NCI-H1436 treated with DMSO at 0.1 percent for 48 hours (cell line): ENCODE measurements at places on chromosomes 12 and 14.
A peak's percentile ranks its signal among the peaks of the same experiment; 100 is the strongest.

- DNase-seq, result no peak
Observed at GRCh38 chr14:53444677-53445312, 291.7 kb upstream of the DDHD1 start.

GRCh38 chr14:37122919-37123639, 49.3 kb downstream of the SLC25A21 start:
- DNase-seq, result no peak

DNA sequence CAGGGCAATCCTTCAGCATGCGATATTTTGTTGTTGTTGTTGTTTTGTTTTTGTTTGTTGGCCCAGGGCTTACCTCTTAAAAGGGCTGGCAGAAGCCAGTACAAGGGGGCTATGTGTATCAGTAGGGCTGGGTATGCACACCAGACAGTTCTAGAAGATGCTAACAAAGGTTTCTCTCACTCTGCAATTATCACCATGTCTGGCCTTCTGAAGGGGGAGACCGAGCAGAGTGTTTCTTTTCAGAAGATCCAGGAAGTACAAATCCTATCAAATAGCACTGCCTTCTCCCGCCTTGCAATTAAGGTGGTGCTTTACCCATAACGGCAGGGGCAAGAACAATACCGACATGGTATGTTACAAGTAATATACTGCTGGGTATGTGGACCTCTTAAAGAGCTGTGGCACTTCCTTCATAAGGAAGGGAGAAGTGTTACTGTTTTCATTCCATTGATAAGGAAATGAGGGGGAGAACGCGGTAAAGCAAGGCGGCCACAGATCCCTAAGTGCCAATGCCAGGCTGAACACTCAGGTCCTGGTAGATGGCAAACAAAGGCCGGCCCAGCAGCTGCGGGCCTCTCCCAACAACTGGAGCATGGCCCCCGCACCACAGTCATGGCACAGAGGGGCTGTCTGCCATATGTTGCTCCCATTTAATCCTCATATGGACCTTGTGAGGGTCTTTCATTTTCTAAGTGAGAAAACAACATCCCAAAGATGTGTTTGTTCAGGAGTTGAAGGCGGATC, 19.2 kb upstream of the CACNA2D4 start:
- peak; percentile 20 for DNase-seq

- no peak for DNase-seq
Observed at GRCh38 chr12:98644433-98644711, 216 bp downstream of the IKBIP start.

- no peak for DNase-seq
Observed at GRCh38 chr12:2341051-2341751, 288.4 kb downstream of the CACNA1C start.

DNA sequence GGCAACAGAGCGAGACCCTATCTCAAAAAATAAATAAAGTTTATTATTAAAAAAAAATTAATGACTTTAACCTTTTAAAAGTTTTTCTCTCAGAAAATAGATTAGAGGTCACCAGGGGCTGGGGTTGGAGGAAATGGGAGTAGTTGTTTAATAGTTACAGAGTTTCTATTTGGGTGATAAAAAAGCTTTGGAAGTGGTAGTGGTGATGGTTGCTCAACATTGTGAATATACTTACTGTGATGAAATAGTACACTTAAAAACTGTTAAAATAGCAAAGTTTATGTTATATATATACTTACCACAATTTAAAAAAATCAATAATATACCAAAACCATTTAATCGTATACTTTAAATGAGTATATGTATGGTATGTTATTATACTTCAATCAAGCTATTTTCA, 59.6 kb downstream of the ARL6IP4 start:
- no peak for DNase-seq

DNA sequence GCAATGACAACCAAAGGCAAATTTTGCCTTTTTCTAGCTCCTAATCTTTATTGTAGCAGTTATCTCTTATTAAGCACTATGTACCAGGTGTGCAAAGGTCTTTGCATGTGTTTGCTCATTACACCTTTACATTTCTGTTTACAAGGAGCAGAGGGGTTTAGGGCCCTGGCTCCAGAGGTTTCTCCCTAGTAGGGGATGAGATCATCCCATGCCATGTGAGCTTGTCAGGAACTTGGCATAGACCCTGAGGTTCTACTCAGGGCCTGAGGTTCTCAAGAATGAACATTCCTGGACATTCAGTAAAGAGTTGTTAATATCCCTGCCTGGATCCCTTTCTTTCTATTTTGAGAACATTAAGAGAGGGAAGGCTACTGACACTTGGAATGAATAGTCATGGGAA, 292.0 kb downstream of the RPAP3 start:
- DNase-seq, result no peak

- DNase-seq, result no peak
Observed at GRCh38 chr12:12428961-12429657, 72.2 kb downstream of the BORCS5 start.

- no peak for DNase-seq
Observed at GRCh38 chr14:37037636-37038387, 134.6 kb downstream of the SLC25A21 start.

DNA sequence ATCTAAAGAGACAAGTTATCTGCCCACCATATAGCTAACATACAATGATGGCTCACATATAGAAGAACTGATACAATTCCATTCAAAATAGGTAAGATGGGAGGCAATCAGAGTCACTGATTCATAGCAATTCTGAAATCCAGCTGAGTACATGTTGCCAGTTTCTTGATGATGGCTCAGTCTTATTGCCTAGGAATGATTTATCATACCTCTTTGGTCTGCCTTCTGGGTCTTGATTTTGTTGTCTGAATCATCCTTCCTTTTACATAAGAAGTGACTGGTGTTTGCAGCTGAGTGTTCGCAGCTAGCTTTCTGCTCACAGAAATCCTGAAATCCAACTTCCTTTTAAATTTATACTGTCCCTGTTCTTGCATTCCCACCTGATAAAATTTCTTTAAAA, 463.2 kb upstream of the MGAT4C start:
- DNase-seq, result no peak

DNA sequence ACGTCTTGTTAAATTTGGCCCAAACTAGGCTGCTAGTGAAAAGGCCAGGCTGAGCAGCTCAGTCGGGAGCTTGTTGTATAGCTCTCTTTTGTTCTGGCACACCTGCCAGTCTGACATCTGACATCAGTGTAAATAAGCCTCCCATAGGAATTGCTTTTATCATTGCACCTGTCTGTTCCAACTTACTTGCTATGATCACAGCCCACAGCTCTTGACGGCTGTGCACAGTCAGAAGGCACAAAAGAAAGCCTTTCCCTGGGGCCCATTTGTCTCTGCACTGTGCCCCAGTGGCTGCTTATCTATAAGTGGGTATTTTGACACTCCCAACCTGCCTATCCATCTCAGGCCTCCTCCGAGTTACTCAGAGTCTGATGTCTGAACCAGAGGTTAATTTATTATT, 324.5 kb downstream of the NUAK1 start:
- DNase-seq, result peak; percentile 99

GRCh38 chr14:97916669-97917568, 1119.7 kb downstream of the VRK1 start:
- DNase-seq, result no peak

- no peak for DNase-seq
Observed at GRCh38 chr12:123614531-123614930, 12.6 kb downstream of the DDX55 start.

GRCh38 chr14:105902131-105902898, 375.9 kb downstream of the TMEM121 start:
- no peak for DNase-seq

DNA sequence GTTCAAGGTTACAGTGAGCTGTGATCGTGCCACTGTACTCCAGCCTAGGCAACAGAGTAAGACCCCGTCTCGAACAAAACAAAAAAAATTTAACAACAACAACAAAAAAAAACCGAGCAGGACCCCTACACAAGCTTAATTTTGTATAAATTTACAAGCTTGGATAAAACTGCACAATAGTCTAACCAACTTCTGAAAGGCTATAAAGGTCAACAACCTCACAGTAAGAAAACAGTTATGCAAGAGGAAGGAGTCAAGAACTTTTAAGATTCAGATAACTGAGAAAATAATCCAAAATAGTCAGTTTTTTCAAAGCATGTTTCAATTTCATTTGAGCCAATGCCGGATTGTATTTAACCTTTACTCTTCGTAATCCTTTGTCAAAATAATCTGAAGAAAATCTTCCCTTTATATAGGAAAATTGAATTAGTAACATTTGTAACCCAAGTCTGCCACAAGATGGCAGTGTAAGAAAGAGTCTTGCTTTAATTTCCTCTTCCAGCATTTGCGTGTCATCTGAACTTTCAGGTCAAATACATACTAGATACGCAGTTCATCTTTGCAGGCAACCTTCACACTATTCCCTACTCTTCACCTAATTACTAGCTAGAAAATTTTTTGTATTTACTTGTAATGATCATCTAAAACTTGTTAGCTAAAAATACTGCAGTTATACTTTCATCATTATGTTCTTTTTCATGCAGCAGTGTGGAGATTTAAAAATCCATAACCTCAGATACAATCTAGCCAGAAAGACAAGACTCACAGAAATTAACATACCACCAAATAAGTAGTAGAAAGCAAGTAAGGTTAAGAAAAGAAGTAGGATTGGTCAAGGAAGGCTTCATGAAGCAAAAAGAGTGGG, 5.8 kb downstream of the CCNB1IP1 start:
- DNase-seq, result no peak

GRCh38 chr14:28661171-28661772, 105.3 kb upstream of the FOXG1 start:
- DNase-seq, result no peak

DNA sequence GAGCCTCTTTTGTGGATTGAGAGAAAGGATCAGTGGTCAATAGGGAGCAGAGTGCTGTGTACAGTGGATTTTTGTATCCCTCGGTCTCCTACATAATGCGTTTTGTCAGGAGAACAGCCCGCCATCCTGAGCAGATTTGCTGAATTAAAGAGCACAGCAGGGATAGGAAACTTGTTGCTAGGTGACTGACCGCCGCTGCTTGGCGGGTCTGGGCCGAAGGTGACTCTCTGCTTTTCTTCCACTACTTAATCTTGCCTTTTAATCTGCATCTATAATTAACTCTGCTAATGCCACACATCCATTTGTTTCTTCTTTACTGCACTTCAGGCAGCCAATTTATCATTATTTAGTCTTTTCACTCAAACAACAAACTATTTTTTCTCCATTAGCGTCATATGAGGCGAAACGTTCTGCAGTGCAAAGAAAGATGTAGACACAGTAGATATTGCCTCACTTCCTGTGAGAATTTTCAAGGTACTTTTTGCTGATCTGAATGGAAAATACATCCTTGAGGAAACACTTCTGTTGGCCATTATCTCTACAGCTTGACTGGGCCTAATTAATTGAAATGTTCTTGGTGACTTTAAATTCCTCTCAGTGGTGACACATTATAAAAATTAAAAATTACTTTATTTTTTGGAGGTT, 108.0 kb downstream of the PPM1A start:
- DNase-seq, result peak; percentile 24

DNA sequence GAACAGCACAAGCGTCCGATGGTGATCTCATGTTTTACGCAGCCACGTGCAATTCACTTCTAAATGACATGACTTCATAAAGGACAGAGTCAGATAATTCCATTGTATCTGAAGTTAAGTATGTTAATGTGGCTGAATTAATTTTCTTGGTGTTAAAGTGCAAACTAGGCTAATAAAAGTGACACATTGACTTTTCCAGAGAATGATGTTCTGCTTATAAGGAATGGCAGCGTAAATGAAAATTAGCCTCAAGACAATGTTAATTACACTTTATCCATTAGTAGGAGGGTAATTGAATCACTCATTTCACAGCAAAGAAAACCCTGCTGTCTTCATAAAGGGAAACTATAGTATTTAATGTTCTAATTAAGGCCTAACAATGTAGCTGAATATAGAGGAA, 426.5 kb downstream of the GLT1D1 start:
- no peak for DNase-seq

GRCh38 chr14:74936151-74936550, 13.1 kb upstream of the RPS6KL1 start:
- no peak for DNase-seq

DNA sequence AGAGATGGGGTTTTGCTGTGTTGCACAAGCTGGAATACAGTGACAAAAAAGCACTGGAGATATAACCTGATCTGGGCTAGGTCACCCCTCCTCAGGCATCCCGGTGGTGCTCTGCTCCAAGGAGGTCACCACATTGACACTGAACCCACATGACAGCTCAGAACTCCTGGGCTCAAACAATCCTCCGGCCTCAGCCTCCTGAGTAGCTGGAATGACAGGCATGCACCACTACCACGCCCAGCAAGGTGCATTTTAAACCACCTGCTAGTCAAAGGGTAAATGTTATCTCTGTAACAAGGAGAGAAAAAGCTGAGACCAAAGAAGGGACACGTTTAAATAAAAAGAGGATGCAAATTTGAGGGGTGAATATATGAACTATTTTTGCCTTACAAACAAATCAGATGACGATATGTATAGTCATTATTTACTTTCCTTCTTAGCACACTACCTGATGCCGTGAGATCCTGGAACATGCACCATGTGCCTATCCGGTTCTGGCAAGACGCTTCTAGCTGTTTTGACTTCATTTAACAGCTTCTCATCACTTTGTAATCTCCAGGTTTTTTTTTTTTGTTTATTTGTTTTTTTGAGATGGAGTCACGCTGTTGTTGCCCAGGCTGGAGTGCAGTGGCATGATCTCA, 135.1 kb downstream of the PPM1H start:
- DNase-seq, result no peak

- peak; percentile 46 for DNase-seq
Observed at GRCh38 chr12:24424889-24425600, 475.6 kb upstream of the SOX5 start.

GRCh38 chr12:97967831-97968230, 505.2 kb downstream of the RMST start:
- no peak for DNase-seq

DNA sequence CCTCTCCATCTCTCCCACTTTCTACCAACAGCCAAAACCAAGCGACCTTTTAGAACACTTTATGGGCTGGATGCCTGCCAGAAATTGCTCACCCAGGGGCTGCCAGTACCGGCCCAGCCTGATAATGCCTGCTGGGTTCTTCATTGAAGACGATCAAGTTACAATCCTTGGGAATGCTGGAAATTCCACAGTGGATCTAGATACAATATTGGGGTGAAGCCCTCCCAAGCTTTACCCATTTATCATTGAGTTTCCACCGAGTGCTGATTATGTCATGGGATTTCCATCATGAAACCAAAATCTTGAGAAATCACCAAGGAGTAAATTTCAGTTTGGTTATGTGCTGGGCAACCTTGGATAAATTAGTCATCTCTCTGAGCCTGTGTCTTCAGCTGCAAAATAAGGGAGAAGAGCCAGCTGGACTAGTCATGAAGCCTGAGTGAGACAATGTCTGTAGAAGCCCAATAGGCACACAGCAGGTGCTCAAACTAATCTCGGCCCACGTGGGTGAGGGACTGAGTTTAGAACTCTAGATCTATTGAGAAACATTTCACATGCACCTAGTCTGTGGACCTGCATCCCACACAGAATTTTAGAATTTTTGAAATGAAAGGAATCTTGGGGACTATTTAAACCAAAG, 75.5 kb upstream of the CLMN start:
- no peak for DNase-seq

- no peak for DNase-seq
Observed at GRCh38 chr14:96181186-96182056, 23.2 kb upstream of the BDKRB2 start.
